NCI-H187 (cell line): ENCODE measurements at places on chromosomes 4 and X.

DNA sequence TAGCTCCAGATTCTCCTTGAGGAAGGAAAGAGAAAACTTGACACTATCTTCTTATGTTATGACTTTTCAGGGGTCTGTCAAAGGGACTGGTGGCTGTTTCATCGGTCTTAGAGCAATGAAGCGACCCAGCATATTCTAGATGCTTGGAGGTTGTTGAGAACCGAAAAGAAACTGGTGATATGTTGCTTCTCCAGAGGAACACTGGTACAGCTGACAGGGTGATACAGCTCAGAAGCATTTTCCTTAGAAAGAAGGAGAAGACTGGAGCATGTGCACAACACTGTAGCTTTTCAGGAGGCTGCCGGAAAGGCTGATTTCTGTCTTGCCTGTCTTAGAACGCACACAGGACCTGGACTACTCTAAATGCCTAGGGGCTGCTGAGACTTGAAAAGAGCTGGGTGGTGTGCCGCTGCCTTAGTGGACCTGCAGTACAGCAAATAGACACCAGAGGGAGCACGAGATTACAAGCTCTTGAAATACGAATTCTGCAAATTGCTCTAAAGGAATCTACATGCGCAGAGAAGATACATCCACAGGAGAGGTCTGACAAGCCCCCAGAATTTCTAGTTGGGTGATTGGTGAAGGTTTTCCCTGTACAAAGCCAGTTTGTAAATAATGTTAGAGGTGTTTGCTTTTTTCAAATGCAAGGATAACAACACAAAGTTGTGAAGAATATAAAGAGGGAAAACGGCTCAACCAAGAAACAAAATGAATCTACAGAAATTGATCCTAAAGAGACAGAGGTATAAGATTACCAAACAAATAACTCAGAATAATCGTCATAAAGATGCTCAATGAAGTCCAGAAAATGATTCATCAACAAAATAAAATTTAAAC, 223.1 kb upstream of the DMD start:
- DNase-seq = no peak

GRCh38 chrX:119753001-119753400, 5.4 kb upstream of the SOWAHD start:
- no peak for DNase-seq

DNA sequence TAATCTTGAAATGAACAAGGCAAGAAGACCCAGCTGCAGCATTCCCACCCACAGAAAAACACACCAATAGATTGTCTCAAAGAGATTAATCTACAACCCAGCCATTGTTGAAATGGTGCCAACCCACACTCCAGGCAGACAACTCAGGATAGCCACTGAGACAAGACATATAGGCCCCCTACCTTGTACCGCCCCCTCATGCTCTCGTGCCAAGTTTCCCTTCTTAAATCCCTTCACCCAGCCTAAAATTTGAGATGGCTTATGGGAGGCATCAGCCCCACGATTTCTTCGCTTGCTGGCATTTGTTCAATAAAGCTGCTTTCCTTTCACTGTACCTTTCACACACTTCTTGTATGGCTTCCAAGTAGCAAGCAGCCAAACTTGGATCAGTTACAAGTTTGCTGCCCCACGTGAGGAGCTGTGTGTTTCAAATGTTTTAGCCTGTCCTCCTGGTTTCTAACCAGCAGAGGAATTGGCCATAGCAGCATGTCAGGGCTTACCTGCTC, 1754.1 kb downstream of the C4orf33 start:
- DNase-seq = no peak

DNA sequence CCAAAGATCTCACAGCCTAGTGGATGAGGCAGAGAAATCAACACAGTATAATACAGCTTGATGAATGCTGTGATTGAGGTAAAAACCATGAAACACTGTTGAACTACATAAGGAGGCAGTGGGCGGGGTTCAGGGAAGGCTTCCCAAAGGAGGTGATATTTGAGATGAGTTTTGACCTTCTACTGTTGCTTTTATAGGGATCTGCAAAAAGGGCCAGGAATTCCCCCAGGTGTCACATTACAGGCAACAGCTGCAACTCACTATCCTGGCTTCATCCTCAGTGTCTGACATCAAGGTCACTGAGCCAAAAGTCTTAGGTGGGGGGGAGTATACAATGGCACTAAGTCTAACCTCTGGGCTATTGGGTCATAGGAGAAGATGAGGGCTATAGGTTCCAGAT, 185.7 kb upstream of the NRK start:
- DNase-seq = no peak

DNA sequence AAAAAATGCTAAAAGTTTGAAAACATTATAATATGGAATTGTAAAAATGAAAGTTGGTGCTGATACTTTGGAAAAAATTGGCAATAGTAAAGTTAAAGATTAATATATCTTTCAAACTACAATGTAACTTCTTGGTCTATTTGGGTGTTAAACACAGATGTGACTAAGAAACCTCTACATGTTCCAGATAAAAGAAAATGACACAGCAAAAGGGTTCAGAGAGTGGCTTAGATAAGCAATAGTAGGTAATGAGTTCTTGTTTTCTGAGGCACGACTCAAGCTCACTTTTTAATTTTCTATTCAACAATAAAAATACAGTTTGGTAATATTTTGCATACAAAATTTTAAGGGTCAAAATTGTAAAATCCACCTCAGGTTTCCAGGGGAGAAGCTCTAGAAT, 292.7 kb downstream of the GALNTL6 start:
- no peak for DNase-seq
